ENCODE measurements at places on chromosomes 1 and 21.
A peak's percentile ranks its signal among the peaks of the same experiment; 100 is the strongest.

DNA sequence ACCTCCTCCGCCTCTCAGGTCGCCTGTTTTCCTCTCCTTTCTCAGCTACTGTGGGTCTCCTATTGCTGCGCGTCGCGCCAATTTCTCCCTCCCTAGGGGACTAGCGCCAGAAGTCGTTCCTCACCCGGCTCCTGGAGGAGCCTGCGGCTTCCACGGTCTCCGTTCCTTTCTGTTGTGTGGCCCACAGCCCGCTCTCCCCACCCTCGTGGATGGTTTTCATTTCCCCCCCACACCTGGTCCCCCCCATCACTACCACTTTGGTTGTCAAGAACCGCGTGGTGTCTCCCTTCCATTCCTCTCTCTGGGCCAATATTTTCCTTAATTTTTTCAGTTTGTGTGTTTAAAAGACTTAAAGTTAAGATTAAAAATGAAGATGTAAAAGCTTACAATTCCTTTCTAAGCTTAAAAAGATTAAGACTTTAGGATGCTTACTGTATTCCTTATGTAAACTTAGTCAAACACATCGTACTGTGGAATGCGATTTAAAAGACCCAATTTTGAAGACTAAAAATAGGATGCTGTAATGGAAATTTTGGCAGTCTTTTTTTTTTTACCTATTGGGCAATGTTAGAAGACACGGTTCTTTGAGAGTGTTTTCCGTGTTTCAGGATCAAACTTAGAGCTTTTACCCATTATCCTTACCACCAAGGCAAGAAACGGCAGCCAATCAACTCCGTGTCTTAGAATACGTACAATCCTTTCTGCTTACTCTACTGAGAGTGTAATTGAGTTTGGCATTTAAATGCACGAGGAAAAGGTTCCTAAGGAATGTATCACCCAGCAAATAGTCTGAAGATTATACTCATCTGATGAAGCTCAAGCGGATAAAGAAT is 773 bp downstream of the CNST start:
- H3K4me1 ChIP-seq = peaks cover 48% of the 10 kb centered on the region
- no peaks in the 10 kb centered on the region for H3K27me3 ChIP-seq
- H3K36me3 ChIP-seq = peaks cover 3% of the 10 kb centered on the region
- DNase-seq = peak; percentile 91
- H3K4me3 ChIP-seq = peak overlapping the region; percentile 93
- H3K27ac ChIP-seq = peak overlapping the region; percentile 86

GRCh38 chr1:52602856-52603600 is 857 bp downstream of the GPX7 start:
- no peaks in the 10 kb centered on the region for H3K36me3 ChIP-seq
- H3K4me1 ChIP-seq = no peaks in the 10 kb centered on the region
- H3K27ac ChIP-seq = no peak overlapping the region
- H3K4me3 ChIP-seq = peak overlapping the region; percentile 67
- no peaks in the 10 kb centered on the region for H3K27me3 ChIP-seq

- no peak overlapping the region for H3K4me3 ChIP-seq
- H3K4me1 ChIP-seq = peaks cover 9% of the 10 kb centered on the region
- no peaks in the 10 kb centered on the region for H3K27me3 ChIP-seq
- peak; percentile 67 for DNase-seq
- no peak overlapping the region for H3K27ac ChIP-seq
- H3K36me3 ChIP-seq = no peaks in the 10 kb centered on the region
Measured at GRCh38 chr1:174726167-174726879, 273.4 kb upstream of the CACYBP start.

DNA sequence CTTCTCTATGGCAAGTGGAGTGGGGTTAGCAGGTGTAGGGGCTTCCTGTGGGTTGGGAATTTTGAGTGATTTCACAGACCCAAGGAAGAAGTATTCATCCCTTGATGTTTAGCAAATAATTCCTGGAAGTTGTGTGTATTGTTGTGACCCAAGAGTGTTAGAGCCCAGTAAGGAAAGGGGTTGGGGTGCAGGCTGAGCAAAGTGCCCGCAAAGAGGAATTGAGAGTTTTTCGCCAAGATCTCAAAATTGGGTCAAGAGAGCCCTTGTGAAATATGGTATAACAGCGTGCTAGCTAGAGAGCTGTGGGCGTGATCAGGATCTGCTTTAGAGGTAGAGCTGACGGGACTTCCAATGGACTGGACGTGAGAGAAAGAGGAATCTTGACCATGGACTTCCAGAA is 73.0 kb upstream of the LAPTM5 start:
- DNase-seq = no peak
- peaks cover 7% of the 10 kb centered on the region for H3K27me3 ChIP-seq
- H3K27ac ChIP-seq = no peak overlapping the region
- H3K4me3 ChIP-seq = no peak overlapping the region
- H3K4me1 ChIP-seq = no peaks in the 10 kb centered on the region

DNA sequence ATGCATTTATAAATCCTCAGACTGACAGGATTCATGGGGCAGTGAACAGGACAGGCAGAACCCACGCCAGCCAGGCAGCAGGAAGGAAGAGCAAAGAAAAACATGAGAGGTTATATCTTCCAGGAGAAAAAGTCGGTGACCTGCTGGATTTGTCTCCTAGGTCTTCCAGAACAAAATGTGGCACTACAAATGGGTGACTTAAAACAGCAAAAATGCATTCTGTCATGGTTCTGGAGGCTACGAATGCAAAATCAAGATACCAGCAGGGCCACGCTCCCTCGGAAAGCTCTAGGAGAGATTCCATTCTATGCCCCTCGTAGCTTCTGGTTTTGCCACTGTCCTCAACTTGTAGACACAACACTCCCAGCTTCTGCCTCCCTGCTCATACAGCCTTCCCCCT is 63.4 kb downstream of the PSMG1 start:
- DNase-seq = no peak
- H3K27me3 ChIP-seq = no peaks in the 10 kb centered on the region
- peaks cover 6% of the 10 kb centered on the region for H3K4me1 ChIP-seq
- H3K27ac ChIP-seq = no peak overlapping the region

DNA sequence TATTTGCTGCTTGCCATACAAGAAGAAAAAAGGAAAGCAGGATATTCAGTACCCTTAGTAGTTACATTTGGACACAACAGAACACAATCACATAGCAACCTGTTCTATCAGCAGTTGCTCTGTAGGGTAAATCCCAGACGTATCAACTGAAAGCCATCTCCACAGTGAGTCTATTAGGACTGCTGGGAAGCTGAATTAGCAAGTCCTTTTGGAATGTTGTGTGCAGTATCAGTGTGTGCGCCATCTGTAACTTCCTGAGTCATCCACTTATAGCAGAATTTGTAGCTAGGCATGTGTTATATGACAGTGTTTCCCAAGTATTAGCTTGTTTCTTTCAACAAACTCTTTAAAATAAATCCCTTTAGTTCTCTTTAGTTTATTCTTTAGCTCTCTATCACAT is 21.3 kb downstream of the CCDC30 start:
- peak overlapping the region; percentile 82 for H3K27ac ChIP-seq
- peak; percentile 94 for DNase-seq
- 0 out of 2 replicates have a peak overlapping the region, but pooled peaks have one; percentile 6 for H3K4me3 ChIP-seq
- H3K27me3 ChIP-seq = no peaks in the 10 kb centered on the region
- H3K36me3 ChIP-seq = no peaks in the 10 kb centered on the region

- no peak for DNase-seq
- H3K27me3 ChIP-seq = no peaks in the 10 kb centered on the region
- H3K4me1 ChIP-seq = peaks cover 20% of the 10 kb centered on the region
- H3K36me3 ChIP-seq = no peaks in the 10 kb centered on the region
- no peak overlapping the region for H3K4me3 ChIP-seq
- no peak overlapping the region for H3K27ac ChIP-seq
Measured at GRCh38 chr1:107620753-107621152, 344.2 kb downstream of the VAV3 start.

DNA sequence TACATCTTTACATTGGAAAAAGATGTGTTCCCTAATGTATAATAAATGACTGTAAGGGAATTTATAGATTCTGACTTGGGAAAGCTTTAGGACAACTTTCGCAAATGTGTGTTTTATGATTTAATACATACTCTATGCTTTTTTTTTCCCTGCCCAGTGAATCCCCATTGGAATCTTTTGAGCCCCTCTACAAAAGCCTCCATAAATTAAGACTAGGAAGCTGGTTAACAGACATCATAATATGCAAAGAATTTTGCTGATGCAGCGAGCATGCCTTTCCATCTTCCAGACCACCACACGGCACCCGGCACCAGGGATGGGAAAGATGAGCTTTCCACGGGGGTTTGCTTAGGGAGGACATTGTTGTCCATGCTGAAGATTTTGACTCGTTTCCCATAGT is 156.1 kb upstream of the IVNS1ABP start:
- no peak overlapping the region for H3K4me3 ChIP-seq
- no peaks in the 10 kb centered on the region for H3K36me3 ChIP-seq
- H3K27me3 ChIP-seq = no peaks in the 10 kb centered on the region
- H3K27ac ChIP-seq = no peak overlapping the region
- 0 out of 2 replicates have a peak, but pooled peaks cover 3% of the 10 kb centered on the region for H3K4me1 ChIP-seq

DNA sequence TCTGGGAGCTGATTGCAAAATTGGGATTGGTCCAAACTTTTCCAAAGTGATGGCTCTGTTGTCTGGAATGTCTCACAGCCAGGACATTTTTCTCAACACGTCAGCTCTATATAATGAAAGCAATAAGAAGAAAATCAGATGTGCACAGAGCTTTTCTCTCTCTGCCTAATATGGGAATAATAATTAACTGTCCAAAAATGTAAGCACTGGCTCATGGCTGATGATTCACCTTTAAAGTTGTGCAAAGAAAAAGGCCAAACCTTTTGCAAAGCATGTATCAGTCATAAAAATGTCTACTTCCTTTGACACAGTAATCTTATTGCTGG is 30.4 kb downstream of the ZNF281 start:
- H3K4me1 ChIP-seq = peaks cover 51% of the 10 kb centered on the region
- no peak overlapping the region for H3K4me3 ChIP-seq
- no peaks in the 10 kb centered on the region for H3K27me3 ChIP-seq
- DNase-seq = peak; percentile 91
- no peaks in the 10 kb centered on the region for H3K36me3 ChIP-seq
- H3K27ac ChIP-seq = peak overlapping the region; percentile 64
